ENCODE measurements at places on chromosomes 4 and X.

DNA sequence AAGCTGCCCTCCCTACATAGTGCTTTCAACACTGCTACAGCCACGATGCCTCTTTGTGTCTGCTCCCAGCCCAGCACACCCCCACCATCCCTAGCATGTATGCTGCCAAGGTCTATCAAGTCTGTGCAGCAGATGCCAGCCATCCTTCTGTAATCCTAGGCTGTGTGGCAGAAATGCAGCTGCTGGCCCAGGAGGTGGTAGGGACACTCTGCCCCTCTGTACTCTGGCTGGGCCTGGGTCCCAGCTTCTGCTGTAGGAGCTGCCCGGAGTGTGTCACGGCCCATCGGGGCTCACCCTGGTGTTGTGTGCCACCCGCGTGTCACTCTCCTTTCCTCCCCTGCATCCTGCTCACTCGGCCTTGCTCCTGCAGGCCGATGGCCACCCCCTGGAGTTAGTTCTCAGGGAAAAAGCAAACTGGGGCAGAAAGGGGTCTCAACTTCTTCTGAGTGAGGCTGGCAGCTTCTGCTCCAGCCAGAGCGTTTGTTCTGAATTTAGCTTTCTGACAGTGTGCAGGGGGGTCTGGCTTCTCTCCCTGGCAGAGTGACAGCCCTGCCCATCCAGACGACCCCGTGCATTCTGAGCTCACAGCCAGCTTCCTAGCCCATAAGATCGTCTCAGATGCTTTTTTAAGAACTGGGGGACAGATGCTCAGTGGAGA, 22.7 kb downstream of the PSAPL1 start:
- no peak for DNase-seq

DNA sequence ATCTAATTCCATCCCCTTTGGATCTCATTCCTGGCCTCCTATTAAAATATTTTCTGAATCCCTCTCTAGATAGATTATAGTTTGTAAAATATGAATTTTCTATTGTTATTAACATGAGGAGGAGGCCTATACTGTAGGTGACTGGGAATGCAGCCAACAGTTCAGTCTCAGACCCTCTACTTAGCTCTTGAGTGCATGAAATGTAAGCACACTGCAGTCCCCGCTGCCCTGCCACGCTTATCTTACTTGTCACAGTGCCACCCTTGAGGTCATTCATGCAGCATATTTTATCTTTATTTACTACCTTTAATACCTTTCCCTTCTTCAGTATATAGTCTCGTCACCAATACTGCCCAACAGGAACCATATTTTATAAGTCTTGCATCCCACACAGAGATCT, 151.0 kb downstream of the CAMK2D start:
- no peak for DNase-seq

- DNase-seq, result no peak
These were observed 118.4 kb downstream of the CPZ start for GRCh38 chr4:8710946-8711345.

GRCh38 chrX:46294234-46294633, 251.0 kb downstream of the ZNF674 start:
- no peak for DNase-seq

DNA sequence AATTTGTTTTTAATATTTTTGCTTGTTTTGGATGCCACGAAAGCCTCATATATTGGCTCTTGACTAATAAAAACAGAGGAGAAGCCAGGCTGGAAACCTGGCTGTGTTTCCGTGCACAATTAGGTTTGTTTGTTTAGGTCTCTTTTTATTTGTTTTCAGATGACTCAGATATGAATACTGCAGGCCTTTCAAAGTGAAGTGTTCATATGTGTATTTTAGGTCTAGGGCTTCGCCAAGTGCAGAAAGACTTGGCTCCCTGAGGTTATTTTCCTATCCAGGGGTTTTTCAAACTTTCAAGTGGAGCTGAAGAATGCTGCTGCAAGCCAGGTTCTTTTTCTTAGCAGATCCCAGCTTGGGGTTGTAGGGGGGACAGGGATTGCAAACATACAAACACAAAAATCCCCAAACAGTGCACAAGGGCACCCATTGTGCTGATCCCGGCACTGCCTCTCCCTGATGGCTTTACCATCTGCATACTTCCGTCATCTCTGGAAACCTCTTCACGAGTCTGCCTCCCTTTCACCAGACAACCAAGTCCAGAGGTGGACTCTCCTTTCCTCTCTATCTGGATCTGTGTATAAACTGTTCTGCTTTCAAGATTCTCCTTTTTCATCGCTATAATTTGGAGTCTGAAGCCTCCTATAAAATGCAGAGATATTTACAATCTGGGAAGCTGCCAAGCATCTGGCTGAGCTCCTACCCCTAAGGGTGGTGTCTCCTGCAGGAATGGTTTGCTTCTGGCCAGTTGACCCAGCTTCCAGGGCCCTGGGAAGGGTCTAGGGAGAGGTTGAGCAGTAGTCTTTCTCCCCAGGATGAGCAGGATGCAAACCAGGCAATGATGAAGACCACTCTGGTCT, 108.6 kb downstream of the SMIM20 start:
- no peak for DNase-seq

DNA sequence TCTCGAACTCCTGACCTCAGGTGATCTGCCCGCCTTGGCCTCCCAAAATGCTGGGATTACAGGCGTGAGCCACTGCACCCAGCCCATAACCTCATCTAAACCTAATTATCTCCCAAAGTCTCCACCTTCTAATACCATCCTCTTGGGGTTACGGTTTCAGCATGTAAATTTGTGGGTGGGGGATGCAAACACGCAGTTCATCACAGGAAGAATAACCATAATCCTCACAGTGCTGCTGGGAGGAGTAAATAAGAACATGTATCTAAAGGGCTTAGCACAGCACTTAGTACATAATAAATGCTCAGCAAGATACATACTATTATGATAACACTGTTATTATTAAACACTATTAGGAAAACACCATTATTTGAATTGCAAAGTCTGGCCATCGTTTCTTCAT, 116.4 kb downstream of the CORIN start:
- no peak for DNase-seq

- DNase-seq, result no peak
These were observed 117.8 kb downstream of the FRAS1 start for GRCh38 chr4:78174891-78175290.

- DNase-seq, result peak; percentile 65
These were observed 2.5 kb downstream of the COQ2 start for GRCh38 chr4:83282049-83282535.

DNA sequence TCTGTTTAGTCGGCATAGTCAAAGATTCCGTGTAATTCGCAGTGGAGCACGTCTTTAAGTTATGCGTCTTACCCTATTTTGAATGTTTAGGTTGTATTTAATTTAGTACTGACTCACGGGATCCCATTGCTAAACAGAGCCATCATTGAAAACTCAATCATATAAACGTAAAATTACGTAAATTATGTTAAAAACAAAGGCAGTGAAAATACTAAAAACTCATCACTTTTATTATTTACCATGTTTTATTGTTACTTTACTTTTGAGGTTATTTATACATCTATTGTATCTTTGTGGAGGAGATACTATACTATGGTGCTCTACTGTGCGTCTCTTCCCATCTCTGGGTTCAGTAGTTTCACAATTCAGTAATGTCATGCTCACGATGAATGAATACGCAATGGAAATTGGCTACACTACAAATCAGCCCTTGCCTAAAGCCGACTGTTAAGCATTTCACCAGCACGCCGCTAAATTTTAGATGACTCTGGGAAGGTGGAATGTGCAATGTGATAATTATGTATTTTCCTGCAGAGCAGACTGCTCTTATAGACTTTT, 944 bp downstream of the FUNDC2 start:
- DNase-seq, result no peak

DNA sequence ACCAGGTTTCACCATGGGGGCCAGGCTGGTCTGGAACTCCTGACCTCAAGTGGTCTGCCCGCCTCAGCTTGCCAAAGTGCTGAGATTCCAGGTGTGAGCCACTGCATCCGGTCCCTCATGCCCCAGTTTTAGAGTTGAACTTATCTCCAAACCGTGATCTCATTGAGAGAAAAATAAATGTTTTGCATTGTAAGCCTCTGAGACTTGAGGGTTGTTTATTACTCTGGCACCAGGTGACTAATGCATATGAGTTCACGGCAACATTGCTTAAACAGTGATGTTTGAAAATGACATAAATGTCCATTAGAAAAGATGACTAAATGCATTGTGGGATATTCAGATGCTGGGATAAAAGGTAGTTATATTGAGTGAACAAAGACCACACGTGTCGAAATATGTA, 22.9 kb upstream of the FAT1 start:
- no peak for DNase-seq

- DNase-seq, result no peak
These were observed 32.3 kb downstream of the HDAC8 start for GRCh38 chrX:72540318-72540717.

DNA sequence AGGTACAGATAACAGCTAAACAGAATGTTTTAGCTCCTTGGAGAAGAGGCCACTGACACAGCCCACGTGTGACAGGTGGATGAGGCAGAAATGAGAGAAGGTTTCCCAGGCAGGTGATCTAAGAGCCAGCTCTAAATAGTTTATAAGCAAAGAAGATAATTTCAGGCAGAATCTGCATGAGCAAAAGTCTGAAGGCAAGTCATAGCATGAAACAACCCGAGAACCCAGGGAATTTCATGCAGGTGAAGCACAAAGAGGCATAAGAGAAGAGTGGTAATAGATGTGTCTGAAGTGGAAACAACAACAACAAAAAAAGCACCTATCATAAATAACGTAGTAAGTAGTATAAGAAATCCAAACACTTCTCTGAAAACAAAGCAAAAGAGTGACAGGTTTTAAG, 275.8 kb upstream of the CPEB2 start:
- no peak for DNase-seq

- no peak for DNase-seq
These were observed 35.3 kb upstream of the TENM3 start for GRCh38 chr4:182207830-182208396.

DNA sequence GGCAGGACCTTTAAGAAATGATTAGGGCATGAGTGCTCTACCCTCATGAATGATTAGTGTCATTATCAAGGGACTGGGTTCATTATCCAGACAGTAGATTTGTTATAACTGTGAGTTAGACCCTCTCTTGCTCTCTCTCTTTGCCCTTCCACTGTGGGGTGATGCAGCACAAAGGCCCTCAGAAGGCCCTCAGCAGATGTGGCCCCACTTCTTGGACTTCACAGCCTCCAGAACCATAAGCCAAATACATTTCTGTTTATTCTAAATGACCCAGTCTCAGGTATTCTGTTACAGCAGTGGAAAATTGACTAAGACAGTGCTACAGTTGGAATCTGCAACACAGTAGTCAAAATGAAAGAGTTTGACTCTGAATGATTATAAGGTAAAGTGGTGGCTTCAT, 17.2 kb upstream of the PDLIM5 start:
- DNase-seq, result no peak

- DNase-seq, result no peak
These were observed 3.4 kb downstream of the SORCS2 start for GRCh38 chr4:7195546-7196287.

- DNase-seq, result no peak
These were observed 55.4 kb upstream of the ANXA3 start for GRCh38 chr4:78496021-78496643.

GRCh38 chr4:3361896-3362295, 69.1 kb downstream of the RGS12 start:
- no peak for DNase-seq

- DNase-seq, result peak; percentile 46
These were observed 6.0 kb downstream of the HMGN5 start for GRCh38 chrX:81195712-81196111.

DNA sequence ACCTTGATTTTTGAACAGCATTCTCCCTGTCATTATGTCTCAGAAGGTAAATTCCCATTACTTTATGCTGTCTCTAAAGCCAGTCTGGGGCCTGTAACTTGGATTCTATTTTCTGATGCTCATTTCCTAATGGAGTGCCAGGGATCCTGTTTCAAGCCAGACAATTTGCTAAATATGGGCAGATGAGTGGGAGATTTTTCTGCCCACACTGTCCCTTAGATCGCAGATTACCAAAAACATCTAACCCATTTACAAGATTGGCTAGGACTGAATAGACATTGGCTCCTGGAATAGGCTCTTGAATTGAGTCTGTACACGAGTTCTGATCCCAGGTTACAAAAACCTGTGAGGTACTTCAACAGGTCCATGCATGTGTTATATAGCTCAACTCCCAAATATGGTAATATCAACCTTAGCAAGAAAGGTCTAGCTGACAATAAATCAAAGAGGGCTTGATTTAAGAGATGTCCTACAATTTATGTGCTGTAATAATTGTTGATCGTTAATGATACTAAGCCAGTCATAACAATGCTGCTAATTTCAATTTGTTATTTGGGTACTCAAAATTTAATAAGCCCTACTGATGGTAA, 5.7 kb downstream of the GPC3 start:
- DNase-seq, result no peak

GRCh38 chr4:75561789-75562188, 5.9 kb downstream of the ODAPH start:
- DNase-seq, result no peak

DNA sequence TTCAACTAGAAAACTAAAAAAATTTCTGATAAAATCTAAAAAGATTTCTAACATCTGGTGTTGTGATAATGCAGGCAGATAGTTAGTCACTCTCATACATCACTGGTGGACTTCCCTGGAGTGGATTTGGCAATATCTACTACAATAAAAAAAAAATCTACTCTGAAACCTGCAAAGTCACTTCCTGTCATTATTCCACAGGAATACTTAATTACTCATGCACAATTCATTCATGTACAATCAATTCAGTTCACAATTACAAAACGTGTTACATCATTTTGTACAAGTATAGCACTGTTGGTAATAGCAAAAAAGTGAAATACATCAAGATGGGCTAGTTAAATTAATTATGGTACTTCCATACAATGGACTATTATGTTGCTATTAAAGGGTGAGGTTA, 16.5 kb upstream of the RHOH start:
- DNase-seq, result no peak

DNA sequence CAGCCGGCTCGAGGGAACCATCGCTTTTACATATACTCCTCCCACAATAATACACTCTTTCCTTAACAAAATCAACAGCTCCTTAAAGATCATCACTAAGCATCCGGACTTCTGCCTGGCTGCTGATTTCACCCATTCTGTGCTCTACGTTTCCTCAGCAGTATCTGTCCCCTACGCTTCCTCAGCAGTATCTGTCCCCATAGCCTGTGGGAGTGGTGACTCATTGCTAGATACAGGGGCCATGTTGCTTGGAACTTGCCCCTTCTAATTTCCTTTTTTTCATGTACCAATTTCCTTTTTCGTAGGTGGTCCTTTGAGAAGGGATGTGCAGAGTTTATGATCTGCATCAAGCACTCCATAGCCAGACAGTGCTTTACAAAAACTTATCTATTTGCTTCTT, 18.6 kb downstream of the MAP3K15 start:
- no peak for DNase-seq

- DNase-seq, result no peak
These were observed 134.6 kb upstream of the NPY2R start for GRCh38 chr4:155073852-155074251.

DNA sequence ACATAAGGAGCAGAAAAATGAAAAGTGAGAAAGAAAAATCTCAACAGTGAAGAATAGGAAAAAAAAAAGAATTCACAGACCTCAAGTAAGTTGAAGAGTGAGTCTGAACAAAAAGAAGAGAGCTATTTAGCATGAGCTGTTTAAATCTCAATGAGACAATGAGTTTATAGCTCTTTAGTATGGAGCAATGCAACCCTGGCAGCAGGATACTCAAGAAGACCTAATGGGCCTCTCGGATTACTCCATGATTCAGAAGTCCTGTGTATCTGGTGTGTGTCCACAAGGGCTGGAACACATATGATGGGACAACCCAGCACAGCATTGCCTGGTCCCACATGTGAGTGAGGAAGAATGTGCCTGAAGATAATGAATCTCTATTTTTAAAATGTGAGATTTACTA, 563.1 kb upstream of the INTU start:
- no peak for DNase-seq
